ENCODE measurements at places on chromosomes 16 and 17. TPM values are rescaled to one million over a fixed set of nuclear protein-coding genes. Genes with fewer than 3 reads are reported as not detected.

Gene KRT33A
- not detected for polyA plus RNA-seq

Gene GP1BA
- polyA plus RNA-seq = not detected

Gene CA5A
- not detected for polyA plus RNA-seq

Gene PIGS
- polyA plus RNA-seq = 58.5 TPM

Gene E2F4
- polyA plus RNA-seq = 112 TPM

Gene YPEL3
- polyA plus RNA-seq = 76.9 TPM

Gene KRTAP4-16
- polyA plus RNA-seq = not detected

Gene KRTAP17-1
- not detected for polyA plus RNA-seq

Gene KRT40
- polyA plus RNA-seq = not detected

Gene CD300E
- not detected for polyA plus RNA-seq

Gene IRX3
- polyA plus RNA-seq = not detected

Gene TTLL6
- polyA plus RNA-seq = not detected

Gene KCTD19
- polyA plus RNA-seq = 0.45 TPM

Gene CLEC3A
- not detected for polyA plus RNA-seq

Gene ATF7IP2
- polyA plus RNA-seq = 20.9 TPM

Gene ST6GALNAC1
- not detected for polyA plus RNA-seq

Gene KCNG4
- polyA plus RNA-seq = not detected

Gene NPIPA8
- polyA plus RNA-seq = not detected

Gene CA7
- polyA plus RNA-seq = not detected

Gene CD300LB
- not detected for polyA plus RNA-seq

Gene NDRG4
- 507 TPM for polyA plus RNA-seq

Gene EMP2
- not detected for polyA plus RNA-seq

Gene TK1
- 1.1 TPM for polyA plus RNA-seq

Gene GRIN2C
- polyA plus RNA-seq = 0.04 TPM

Gene STAT5A
- polyA plus RNA-seq = 0.08 TPM

Gene INTS2
- polyA plus RNA-seq = 17.3 TPM

Gene MYH2
- polyA plus RNA-seq = 0.04 TPM

Gene HYDIN
- 2.2 TPM for polyA plus RNA-seq

Gene DLX4
- not detected for polyA plus RNA-seq

Gene ACSM2B
- polyA plus RNA-seq = not detected

Gene NPW
- not detected for polyA plus RNA-seq

Gene ZG16
- polyA plus RNA-seq = not detected

Gene TEX19
- not detected for polyA plus RNA-seq

Gene ENPP7
- not detected for polyA plus RNA-seq

Gene FAM20A
- not detected for polyA plus RNA-seq

Gene CCDC200
- polyA plus RNA-seq = not detected

Gene PRAC1
- not detected for polyA plus RNA-seq

Gene SEPTIN12
- polyA plus RNA-seq = 4.7 TPM

Gene COG4
- 185 TPM for polyA plus RNA-seq

Gene TBC1D26
- polyA plus RNA-seq = 4.1 TPM

Gene CRYM
- 3.8 TPM for polyA plus RNA-seq

Gene ABCC12
- not detected for polyA plus RNA-seq

Gene STH
- not detected for polyA plus RNA-seq

Gene ZNF207
- polyA plus RNA-seq = 151 TPM

Gene MRPL27
- 138 TPM for polyA plus RNA-seq

Gene CNEP1R1
- 44.2 TPM for polyA plus RNA-seq
